ENCODE measurements at places on chromosomes 3 and 15.

DNA sequence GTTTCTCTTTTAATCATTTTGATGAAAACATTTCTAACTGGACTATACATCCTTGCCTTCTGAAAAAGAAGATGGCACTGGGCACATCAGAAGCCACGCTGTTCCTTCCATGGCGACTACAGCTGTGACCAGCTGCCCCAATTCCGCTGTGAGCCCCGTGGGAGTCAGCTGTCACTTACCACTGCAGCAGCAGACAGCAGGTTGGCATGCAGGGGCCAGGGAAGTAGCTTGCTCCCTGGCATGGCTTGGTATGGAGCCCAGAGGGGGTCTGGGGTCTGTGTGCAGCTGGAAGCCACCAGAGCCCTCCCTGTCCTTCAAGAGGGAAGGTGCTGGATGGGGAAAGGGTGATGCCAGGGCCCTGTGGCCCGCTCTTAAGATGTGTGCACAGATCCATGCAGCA lies 4.5 kb upstream of the ZXDC start:
- no peak for DNase-seq

GRCh38 chr15:52163321-52164190 lies 27.6 kb downstream of the GNB5 start:
- DNase-seq, result peak; percentile 24

DNA sequence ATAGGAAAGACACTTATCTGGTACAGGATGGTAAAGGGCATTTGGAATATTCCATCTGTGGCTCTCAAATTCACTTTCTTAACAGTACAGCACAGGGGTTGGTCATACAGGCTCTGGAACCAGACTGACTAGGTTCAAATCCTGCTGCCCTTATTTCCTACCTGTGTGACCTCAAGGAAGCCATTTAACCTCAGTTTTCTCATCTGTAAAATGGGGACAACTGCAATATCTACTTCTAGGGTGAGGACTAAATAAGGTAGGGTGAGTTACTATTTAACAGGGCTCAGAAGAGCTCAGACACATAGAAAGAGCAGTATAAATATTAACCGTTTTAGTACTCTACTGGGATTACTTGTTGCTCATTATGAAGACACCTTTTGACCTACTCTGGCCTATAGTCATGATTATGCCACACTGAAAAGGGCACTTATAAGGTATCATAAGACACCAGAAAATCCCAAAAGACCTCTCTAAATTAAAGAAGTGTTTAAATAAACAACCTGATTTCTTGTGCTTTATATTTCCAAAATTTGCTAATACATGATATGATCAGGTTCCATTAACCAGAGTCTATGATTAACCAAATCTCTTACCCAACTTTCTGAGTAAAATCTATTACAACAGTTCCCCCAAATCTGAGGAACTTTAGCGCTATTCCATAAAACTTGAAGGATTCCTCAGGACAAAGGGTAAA lies 6.5 kb downstream of the RFTN1 start:
- DNase-seq, result no peak

DNA sequence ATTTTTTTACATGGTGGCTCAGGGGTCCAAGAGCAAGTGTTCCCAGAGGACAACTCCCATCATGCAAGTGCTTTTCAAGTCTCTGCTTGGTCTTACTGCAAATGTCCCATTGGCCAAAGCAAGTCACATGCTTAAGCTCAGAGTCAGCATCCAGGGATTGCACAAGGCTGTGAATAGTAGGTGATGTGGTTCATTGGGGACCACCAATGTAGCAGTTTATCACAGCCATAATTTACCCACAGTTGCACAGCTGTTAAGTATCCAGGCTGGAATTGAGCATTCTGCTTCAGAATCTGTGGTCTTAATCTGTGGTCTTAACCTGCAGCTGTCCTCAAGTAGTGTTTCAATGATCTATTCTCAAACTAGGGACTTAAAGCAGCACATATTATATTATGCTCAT lies 71.4 kb upstream of the PLCL2 start:
- no peak for DNase-seq

DNA sequence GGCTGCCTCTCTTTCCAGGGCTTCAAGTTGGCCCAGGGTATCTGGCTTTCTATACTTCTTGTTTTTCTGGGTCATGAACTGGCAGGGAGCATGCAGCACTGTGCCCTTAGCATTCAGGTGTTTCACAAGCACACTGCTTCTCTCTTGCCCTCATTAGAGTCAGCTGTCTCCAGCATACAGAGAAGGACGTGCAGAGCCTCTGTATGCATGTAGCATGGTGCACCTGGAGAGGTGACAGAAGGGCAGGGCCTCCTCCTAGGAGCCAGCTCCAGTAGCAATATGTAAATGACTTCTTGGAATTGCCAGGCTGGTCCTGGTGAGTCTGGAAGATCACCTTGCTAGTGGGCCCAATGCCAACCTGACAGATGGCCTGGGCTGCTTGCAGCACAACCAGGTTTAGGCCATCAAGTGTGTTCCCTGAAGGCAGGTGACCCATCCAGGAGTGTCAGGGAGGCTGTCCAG lies 44.8 kb upstream of the ATP2C1 start:
- no peak for DNase-seq

DNA sequence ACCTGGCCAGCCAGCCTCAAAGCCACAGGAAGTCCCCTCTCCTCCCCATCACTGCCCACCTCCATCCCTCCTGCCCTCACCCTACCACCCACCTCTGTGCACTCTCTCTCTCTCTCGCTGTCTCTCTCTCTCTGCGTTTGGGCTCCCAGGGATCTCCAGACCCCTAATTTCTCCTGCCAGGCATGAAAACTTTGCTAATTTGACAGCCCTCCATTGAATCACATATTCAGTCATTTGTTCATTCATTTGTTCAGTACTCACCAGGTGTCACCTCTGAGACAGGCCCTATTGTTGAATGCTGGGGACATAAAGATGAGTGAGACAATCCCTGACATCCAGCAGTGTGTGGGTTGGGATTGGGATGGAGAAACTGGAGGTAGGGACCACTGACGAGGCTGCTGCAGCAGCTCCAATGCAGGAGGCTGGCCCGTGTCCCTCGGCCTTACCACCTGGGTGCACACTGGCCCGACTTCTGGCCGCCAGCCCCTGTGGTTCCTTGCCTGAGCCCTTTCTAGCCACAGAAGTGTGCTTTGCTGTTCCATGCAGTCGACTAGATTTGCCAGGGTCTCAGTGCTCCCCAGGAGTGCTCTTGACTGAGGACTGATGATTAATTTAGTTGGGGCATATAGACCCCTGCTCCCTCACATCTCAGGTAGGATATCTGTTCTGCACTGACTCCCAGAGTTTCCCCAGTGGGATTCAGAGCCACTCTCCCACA lies 38.6 kb upstream of the TSEN2 start:
- no peak for DNase-seq

DNA sequence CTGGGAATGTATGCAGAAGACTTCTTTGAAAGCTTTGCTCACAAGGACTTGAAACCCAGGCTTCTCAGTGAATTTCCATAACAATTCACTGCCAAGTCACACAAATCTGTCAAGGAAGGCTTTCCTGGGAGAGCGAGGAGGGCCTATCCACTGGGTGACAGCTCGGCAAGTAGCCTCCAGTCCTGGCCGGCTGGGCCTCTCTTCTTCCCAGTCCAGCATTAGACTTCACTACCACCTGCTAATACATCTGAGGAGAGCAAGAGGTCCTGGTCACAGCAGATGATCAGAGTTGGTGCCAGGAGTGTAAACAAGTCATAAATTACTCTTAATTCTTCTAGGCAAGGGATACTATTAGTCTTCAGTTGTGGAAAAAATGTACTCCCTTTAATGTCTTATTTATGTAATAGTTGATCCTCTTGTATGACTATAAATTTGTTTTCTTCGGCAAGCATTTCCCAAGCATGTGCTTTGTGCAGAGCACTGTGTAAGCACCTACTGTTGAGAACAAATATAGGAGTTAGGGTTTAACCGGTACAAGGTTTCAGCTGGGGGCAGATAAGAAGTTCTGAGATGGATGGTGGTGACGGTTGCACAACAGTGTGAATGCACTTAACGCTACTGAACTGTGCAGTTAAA lies 162.9 kb downstream of the VGLL4 start:
- no peak for DNase-seq

- no peak for DNase-seq
These were observed 3.8 kb downstream of the SHOX2 start for GRCh38 chr3:158102242-158103080.

- no peak for DNase-seq
These were observed 135.8 kb downstream of the NEK11 start for GRCh38 chr3:131162516-131162915.

- DNase-seq, result no peak
These were observed 11.9 kb upstream of the LRTM1 start for GRCh38 chr3:54939557-54940300.

DNA sequence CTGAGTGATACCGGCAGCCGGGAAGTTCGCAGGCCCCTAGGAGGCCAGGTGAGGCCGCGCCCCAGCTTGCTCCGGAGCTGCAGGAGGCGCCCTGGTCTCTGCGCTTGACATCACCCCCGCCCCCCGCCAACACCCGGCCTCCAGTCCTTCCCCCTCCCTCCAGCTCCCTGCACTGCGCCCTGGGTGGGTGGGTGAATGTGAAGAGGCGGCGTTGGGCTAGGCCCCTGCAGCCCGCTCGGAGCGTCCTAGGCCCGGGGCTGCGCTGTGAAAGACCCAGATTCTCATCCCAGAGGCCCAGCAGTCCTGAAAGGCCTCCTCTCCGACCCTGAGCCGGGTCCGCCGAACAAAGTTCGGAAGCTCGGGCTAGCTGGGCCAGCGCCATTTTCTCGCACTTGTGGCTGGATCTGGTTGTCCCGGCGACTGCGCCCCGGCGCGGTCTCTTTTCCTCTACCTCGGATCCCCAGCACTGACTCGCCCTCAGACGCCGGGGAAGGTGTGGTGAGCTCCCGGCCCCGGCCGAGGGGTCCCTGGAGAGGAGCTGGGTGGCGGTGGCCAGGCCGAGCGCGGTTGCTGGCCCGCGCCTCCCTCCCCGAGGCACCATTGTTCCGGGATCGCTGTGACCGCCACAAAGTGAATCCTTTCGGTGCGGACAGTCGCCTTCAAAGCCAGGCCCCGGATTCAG lies 12.9 kb downstream of the ZIC4 start:
- DNase-seq, result peak; percentile 30

GRCh38 chr3:69161587-69162307 lies 39.4 kb upstream of the LMOD3 start:
- peak; percentile 18 for DNase-seq

DNA sequence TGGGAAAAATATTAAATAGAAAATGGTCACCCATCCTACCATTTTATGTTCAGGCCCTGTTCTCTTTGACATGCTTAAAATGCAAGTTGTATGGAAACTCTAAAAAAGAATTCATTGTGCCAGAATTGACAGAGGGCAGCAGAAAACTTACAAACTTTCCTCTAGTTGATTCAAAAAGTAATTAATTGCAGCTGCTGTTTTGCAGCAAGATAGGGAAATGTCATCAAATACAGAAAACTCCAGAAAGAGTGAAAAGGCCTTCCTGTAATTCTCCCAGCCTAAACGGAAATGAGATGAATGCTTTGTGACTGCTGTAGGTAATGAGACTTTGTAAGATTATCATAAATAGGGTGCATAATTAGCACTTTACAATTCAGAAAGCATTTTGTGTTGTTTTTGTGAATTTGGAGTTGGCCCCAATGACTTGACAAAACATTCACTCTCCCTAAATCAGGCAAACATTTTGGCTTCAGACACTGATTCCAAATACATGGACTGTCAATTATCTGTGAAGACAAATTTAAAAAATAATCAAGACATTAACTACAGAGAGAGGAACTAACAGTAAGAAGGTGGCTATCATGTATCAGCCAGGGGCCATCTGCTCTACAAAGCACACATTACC lies 861.8 kb downstream of the SQOR start:
- DNase-seq, result no peak

- DNase-seq, result no peak
These were observed 135.1 kb downstream of the CTNNB1 start for GRCh38 chr3:41334426-41334825.

GRCh38 chr15:74390647-74391288 lies 23.3 kb upstream of the CYP11A1 start:
- no peak for DNase-seq

DNA sequence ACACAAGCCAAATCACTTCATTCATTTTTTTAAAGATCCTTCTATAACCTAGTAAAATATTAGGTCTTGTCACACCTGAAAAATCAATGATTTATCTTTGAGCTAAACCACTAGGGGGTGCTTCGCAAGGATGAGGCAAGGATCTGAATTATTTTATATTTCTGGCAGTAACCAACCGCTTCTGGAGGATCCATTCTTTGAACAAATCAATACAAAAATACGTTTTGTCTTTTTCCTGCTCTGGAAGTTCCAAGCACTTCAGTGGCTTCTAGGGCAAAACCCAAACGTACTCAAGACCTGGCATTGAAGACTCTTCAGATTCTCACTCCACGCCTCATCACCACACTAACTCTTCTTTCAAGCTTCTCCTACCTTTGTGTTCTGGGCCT lies 486 bp downstream of the LSG1 start:
- no peak for DNase-seq

GRCh38 chr3:40620151-40620550 lies 95.4 kb downstream of the ZNF621 start:
- no peak for DNase-seq

DNA sequence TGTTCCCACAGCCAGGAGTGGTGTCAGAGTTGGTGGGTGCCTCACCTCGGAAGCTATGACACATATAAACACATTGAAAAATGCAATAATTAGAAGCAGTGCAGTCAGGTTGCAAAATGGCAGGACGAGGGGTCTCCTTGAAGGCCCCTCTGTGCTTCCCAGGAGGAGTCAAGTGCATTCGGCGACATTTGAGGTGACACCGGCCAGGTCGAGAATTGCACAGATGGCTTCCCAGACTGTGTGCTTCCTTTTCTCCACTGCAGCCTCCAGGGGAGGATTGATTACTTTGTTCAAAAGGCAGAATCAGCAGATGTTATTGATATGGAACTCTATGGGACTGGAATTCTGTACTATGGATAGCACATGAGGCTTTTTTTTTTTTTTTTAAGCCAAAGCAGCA lies 163.2 kb downstream of the MINAR1 start:
- no peak for DNase-seq

DNA sequence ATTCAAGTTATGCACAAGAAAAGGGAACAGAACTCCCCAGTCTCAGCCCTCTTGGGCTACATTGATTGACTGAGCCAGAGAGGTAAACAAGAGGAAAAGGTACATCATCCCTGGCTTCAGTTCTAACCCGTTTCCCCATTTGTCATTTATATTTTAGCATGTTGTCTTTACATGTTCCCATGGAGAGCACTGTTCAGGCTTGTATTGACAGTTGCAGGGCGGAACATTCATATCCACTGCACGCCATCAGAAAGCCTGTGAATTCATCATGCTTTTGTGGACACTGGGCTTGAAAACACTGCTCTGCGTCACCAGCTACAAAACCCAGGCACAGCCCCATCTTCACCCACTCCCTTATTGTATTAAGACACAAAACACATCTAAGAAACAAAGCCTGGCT lies 240.9 kb upstream of the EIF1B start:
- no peak for DNase-seq

DNA sequence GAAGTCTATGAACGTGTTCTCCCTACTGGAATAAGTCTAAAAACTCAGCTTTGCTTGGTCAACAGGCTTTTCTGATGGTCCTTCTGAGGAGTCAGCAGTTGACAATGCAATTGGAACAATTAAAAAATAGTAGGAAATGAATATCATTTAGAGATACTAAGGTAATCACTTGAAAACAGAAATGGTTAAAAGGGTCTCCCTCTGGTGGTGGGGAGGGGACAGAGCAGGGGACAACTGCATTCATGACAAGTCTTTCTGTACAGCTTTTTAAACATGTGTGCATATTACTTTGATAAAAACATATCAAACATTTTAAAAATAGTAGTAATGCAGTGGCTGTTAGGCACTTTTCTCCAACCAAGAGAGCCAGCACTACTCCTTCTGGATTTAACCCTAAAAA lies 119.9 kb upstream of the FHIT start:
- DNase-seq, result peak; percentile 36

All from neural crest cell (in vitro differentiated cells).